ENCODE measurements at places on chromosomes 2 and 18. TPM values are rescaled to one million over a fixed set of nuclear protein-coding genes. Genes with fewer than 3 reads are reported as not detected.

DNA sequence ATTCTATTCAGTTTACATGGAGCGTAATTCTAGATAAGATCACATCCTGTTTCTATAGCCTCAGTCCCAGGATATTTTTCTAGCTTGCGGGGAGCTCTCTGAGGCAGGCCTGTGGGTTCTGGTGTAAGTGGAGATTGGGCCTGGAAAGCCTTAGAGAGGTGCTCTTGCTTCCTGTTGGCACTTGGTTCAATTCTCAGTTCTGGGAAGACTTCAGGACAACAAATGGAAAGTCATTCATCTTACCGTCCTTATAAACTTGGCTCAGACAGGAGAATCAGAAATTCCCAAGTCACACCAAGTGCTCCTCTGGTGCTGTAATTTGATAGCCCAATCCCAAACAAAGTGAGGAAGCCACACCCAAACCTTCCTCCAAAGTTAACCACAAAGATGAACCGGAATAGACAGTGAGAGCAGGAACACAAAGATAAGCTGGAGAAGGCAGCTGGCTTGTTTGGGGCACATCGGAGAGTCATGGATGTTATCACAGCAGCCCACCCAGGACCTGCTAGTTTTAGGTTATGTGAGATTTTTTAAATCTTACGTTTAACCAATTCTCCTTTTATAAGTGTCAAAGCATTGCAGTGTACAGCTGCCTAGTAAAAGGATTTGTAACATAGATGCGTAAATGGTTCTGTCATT, 144.3 kb upstream of the MAP3K20 start:
- peak; percentile 61 for DNase-seq

DNA sequence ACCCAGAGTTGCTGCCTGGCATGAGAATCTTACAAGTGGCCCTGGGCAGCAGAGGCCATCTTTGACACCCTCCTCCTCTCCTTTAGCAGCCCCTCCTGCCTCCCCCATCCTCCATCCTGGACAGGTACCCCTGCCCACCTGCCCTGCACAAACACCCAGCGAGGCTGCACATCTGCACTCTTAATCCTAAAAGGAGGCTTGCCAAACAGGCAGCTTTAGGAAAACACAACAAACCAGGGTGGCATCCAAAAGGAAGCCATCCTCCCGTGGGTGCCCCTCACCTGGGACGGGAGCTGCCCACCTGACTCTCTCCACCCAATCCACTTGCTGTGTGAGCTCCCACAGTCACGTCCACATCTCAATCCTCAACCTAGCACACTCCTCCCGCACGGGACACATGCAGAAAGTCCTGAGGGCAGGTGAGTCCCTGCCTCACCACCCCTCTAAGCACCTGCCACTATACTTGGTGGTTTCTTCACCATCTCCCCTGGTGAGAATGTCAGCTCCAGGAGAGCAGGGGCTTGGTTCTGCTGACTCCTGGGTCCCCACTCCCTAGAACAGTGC, 5.8 kb downstream of the BIN1 start:
- no peak for DNase-seq

DNA sequence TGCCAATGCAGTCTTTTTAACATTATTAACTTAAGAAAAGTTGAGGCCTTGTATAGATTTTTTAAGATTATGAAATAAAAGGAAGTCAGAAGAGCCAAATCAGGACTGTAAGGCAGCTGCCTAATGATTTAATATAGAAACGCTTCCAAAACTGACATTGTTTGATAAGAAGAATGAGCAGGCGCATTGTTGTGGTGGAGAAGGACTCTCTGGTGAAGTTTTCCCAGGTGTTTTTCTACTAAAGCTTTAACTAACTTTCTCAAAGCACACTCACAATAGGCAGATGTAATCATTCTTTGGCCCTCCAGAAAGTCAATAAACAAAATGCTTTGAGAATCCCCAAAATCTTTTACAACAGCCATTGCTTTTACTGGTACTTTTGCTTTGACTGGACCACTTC, 288.6 kb upstream of the FIGN start:
- DNase-seq = no peak

DNA sequence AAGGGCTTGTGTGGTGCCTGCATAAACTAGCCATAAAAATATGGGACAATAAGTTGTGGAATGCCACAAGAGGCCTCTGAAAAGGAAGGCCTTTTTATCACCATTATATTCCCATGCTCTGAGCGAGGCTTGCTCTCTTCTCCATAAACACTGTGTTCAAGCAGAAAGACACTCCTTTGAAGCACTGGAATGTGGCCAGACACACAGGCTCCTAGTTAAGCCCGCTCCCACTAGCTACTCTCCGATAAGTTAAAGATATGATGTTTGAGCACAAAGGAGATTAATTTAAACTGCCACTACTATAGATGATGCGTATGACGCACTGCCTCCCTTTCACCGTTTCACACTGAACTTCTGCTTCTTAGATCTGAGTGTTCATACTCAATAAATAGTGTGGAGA, 188.7 kb upstream of the TWIST2 start:
- DNase-seq = no peak

Gene CYBRD1
- total RNA-seq = 132 TPM

Gene SLC23A3
- 7.1 TPM for total RNA-seq

All from PC-9 (cell line).